NCI-H1694 (cell line): ENCODE measurements at places on chromosomes 1 and 21.
A peak's percentile ranks its signal among the peaks of the same experiment; 100 is the strongest.

- DNase-seq: no peak
Measured at GRCh38 chr1:94974241-94974640, 47.3 kb upstream of the CNN3 start.

- no peak for DNase-seq
Measured at GRCh38 chr1:234851450-234852438, 241.8 kb upstream of the IRF2BP2 start.

GRCh38 chr1:9785406-9785805, 38.4 kb downstream of the CLSTN1 start:
- DNase-seq: no peak

GRCh38 chr21:38250991-38251418, 5.8 kb upstream of the KCNJ15 start:
- DNase-seq: no peak

GRCh38 chr1:27959792-27960603, at the start of gene XKR8:
XKR8 (plus strand) TSS chr1:27959973; CDS start chr1:27960070, 97 bp downstream.
- no peak for DNase-seq

GRCh38 chr1:202662081-202662480, 48.2 kb downstream of the SYT2 start:
- DNase-seq: peak; percentile 26

- no peak for DNase-seq
Measured at GRCh38 chr1:94079080-94079940, 41.6 kb downstream of the ABCA4 start.

DNA sequence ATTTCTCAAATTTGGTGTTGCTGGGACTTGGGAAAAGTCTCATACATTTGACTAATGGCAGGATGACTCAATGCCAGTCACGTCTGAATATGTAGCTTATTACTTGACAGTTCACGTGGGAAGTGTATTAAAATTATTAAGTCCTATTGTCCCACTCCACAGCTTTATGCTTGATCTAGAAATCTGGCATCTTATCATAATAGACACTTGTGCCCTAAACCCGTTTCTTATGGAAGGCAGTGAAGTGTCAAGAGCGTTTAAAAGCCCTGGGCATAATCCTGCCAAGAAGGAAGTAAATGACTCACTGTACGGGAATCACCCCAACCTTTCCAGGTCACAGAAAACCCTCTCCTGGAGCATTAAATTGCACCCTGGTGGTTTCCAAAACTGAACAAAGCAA, 207.4 kb downstream of the APP start:
- no peak for DNase-seq

GRCh38 chr1:25647863-25648262, 31.3 kb downstream of the MAN1C1 start:
- DNase-seq: no peak

GRCh38 chr1:44684525-44684924, 10.0 kb downstream of the ARMH1 start:
- no peak for DNase-seq
